ENCODE measurements at places on chromosomes 11 and 22.

DNA sequence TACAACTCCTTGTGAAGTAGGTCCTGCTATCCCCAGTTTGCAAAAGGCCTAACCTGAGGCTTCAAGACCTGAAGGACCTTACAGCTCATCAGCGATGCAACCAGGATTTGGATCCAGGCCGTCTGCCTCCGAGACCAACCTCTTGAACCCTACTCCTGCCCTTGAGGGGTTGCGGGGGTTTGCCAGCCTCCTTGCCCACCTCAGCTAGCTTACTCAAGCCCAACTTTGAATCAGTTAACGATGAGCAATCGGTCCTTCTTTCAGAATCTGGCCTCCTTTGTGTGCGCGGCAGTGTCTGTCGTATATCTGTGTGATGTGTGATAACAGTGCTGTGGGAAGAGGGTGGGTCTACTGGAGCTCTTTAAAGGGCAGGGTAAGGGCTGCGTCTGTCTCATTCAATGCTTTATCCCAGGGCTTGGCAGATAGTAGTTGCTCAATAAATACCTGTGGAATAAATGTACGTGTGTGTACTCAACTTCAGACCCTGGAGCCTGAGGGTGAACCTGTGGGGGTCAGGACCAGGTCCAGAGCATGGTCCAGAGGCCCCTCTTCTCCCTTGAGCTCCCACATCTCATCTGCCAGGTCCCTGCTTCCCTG, 3.2 kb downstream of the CHRM1 start:
- DNase-seq: no peak

- no peak for DNase-seq
Observed at GRCh38 chr11:86807360-86807759, 7.0 kb downstream of the PRSS23 start.

DNA sequence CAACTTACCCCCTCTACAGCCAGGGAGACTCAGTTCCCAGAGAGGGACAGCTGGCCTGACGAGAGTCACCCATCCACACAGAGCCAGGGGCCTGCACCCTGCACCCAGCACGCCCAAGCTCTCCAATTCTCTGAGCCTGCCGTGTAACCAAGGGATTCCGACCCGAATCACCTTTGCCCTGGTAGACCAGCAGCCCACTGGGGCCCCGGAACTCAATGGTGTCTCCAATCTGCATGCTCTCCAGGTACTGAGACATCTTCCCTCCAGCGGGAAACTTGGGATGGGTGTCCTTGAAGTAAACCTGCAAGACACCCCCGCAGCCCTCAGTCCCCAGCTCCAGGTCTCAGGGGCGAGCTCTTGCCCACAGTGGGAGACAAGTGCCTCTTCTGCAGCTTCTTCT, 12.4 kb downstream of the ATP5MGL start:
- no peak for DNase-seq

- DNase-seq: no peak
Observed at GRCh38 chr11:59174664-59175033, 2.7 kb downstream of the DTX4 start.

GRCh38 chr11:47225552-47226400, 11.0 kb downstream of the DDB2 start:
- DNase-seq: no peak

GRCh38 chr22:49764127-49764581, 63.5 kb downstream of the BRD1 start:
- no peak for DNase-seq

GRCh38 chr11:95716266-95716665, 73.3 kb downstream of the FAM76B start:
- no peak for DNase-seq

DNA sequence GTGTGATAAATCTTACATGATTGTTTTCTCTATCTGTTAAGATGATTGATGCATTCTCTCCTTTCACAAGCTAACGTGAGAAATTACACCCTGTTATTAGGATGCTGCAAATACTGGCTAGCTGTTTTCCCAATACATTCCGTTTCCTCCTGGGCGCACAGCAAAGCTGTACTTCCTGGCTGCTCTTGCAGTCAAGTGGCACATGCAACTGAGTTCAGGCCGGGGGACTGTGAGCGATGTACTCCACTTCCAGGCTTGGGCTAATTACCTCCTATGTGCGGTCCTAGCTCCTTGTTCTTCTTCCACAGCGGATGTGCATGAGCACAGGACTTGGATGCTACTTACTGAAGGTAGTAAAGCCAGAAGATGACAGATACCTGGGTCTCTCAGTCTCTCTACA, 234.9 kb upstream of the SESN3 start:
- DNase-seq: peak; percentile 83

- no peak for DNase-seq
Observed at GRCh38 chr11:126917531-126918204, 82.9 kb downstream of the KIRREL3 start.

- peak; percentile 85 for DNase-seq
Observed at GRCh38 chr11:46327829-46328228, 19.4 kb upstream of the DGKZ start.

DNA sequence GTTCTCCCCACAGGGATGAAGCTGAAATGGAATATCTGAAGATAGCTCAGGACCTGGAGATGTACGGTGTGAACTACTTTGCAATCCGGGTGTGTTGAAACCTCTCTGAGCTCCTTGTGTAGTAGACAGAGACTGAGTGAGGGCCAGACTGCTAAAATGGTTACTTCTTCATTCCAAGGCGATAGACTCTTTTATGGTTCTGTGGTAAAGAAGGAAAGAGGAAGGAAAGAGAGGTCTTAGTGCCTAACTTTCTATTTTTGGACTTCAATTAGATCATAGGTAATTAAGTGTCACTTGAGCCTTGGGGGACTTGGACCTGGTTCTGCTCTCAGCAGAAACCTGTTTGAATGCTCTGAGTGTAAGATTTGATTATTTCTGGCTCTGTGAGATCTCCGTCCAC, 54.7 kb downstream of the NF2 start:
- no peak for DNase-seq

DNA sequence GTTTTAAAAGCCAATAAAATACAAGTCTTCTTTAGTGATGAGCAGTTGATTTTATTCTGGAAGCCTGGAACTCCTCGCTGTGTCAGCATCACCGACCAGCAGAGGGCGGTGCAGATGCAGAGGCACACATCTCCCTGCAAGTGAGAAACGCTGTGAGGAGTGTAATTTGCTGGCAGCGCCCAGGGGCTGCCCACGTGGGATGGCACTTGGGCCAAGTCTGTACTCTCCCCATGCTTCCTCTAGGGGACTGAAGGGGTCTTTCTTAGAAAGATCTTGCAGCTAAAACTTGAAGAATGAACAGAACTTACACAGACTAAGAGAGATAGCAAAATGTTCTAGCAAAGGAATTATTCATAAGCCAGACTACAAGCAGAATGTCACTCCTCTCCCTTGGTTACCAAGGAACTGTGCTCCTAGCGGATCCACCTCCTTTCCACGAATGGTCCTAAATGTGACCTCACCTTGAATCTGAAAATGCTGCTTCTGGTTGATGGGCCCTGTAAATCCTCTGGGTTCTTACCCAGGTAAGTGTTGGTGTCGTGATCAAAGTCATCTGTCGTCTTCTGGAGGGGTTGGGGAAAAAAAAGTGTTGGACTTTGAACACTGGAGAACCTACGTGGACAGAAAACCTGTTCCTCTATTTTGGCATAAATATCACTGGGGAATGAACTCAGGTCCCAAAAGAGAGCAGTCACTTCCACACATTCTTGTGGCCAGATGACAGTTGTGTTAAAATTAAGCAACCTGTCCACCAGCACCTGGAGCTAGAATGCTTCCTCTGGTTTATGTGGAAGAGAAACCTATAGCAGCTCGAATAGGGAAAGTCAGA, 31.8 kb downstream of the CNTF start:
- peak; percentile 88 for DNase-seq

DNA sequence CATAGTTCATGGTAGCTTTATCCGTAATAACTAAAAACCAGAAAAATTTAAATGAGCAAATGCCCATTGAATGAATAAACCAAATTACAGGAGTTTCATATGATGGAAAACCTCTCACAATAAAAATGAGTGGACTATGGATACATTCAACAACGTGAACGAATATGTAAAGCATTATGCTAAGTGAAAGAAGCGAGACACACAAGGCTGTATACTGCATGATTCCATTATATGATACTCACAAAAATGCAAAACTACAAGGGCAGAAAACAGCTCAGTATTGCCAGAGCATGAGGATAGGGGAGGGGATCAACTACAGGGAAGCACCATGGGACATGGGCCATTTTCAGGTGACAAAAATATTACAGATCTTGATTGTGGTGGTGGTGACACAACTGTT, 22.2 kb downstream of the DDI1 start:
- DNase-seq: no peak

- peak; percentile 87 for DNase-seq
Observed at GRCh38 chr11:116415095-116415494, 357.7 kb downstream of the BUD13 start.

GRCh38 chr11:76693806-76694205, 23.3 kb upstream of the LRRC32 start:
- DNase-seq: no peak

- no peak for DNase-seq
Observed at GRCh38 chr22:48427731-48428211, 1399.9 kb downstream of the BRD1 start.

- DNase-seq: peak; percentile 66
Observed at GRCh38 chr11:22635689-22636088, 10.1 kb upstream of the FANCF start.

- no peak for DNase-seq
Observed at GRCh38 chr11:6405846-6406245, 13.0 kb downstream of the APBB1 start.

GRCh38 chr11:76206327-76207081, at the start of gene WNT11:
WNT11 (minus strand) TSS chr11:76206502; CDS start chr11:76206407, 95 bp downstream.
- DNase-seq: peak; percentile 82

GRCh38 chr22:40399621-40400020, 29.2 kb downstream of the SGSM3 start:
- DNase-seq: no peak

- DNase-seq: peak; percentile 29
Observed at GRCh38 chr22:27440304-27440865, 361.2 kb downstream of the MN1 start.

- DNase-seq: no peak
Observed at GRCh38 chr22:50112151-50113118, 22.6 kb downstream of the MOV10L1 start.

- DNase-seq: no peak
Observed at GRCh38 chr11:92595052-92595451, 370.4 kb downstream of the FAT3 start.

GRCh38 chr22:28936200-28936599, 52.8 kb downstream of the ZNRF3 start:
- DNase-seq: no peak

DNA sequence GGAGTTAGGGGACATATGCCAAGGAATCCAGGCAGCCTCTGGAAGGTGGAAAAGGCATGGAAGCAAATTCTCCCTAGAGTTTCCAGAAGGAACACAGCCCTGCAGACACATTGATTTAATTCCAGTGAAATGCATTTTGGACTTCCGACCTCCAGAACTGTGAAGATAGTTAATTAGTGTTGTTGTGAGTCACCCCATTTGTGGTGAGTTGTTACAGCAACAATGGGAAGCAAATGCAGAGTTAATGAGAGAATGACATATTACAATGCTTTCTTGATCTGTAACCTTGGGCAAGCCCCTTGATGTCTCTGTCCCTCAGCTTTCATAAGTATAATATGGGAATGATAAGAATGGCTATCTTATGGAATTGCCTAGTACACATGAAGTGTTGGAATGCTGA, 178.7 kb downstream of the KIRREL3 start:
- no peak for DNase-seq

DNA sequence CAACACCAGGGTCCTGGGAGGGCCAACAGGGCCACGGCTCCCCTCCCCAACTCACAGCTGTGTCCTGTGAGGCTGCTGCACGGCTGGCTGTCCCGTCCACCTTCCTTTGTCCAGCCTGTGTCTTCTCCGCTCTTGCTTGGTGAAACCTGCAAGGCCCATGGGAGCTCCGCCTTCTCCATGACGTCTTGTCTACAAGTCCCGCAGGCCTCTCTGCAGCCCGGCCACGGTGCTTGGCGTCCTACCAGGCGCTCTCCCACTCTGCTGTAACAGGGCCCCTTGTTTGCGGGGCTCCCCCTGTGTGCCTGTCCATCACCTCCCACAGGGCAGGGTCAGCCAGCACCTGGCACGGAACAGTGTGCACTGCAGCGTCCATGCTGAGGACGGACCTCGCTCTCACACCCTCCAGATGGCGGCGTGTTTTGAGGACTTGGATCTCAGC, 866.8 kb downstream of the TBC1D22A start:
- DNase-seq: no peak

- no peak for DNase-seq
Observed at GRCh38 chr11:1178201-1178885, 20.6 kb downstream of the MUC5AC start.

DNA sequence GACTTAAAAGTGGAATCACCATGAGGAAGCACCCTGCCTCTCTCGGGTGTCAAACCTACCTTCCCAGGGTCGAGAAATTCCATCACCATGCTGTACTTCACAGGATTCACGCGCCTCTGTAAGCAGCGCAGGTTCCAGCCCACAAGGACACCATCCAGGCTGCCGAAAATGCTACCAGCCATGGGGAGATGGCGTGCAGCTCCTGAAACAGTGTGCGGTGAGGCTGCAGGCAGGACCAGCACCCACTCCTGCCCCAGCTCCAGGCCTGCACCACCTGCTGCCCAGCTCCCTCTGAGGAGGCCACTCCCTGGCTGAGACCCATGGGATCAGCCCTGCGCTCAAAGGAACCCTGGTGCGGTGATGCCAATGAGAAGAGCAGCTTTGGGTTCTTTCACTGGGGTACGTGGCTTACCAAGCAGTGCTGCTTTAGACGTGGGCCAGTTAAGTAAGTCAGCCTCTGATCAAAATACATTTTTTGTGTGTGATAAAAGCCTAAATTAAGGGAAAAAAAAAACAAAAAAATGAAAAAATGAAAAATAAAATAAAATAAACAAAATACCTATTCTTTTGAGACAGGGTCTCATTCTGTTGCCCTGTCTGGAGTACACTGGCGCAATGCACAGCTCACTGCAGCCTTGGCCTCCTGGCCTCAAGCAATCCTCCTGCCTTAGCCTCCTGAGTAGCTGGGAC, 115.4 kb downstream of the MED15 start:
- no peak for DNase-seq

All from NCI-H69 (cell line).